ENCODE measurements at places on chromosomes 2 and 18.

DNA sequence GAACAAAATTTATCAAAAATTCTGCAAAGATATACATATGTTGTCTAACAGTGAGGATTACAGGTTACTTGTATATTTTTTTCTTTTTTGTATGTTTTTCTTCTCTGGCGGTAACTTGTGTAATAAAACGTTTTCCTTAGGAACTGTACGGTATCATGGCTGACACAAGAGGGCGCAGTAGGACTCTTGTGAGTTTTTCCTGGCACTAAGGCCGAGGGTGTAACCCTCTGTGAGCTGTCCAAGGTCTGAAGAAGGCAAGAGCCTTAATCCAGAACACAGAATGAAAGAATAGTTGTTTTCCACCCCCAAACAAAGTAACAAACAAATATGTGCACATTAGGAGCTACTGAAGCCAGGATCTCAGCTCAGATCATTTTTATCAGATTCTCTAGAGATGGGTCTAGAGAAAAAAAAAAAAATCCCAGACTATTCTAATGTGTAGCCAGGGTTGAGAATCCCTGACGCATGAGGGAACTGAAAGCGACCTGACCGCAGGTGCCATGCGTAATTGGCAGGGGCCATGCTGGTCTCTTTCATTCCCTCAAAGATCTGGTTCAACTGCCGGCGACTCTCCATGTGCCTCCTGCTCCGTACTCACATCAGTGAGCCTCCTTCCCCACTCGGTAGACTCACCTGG, 27.0 kb downstream of the TMEM200C start:
- peak; percentile 17 for DNase-seq

DNA sequence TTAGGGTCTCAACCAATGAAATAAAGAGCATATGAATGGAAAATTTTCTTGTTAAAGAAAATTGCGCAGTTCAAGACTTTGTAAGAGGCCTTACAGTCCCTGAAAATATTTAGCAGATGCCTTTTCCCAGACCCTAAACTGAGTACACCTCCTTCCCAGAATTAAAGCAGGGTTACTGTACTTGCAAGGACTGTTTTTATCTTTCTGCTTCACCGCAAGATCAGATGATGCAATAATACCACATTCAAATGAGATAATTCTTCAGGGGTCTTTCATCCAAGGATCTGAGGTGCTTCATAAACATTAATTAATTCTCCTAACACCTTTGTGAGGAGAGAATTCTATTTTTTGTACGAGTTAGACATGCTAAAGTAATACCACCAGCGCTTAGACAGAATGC, 1071.8 kb upstream of the PIK3C3 start:
- DNase-seq = no peak

GRCh38 chr2:54411801-54412354, 44.2 kb upstream of the SPTBN1 start:
- DNase-seq = no peak

GRCh38 chr2:135130751-135131150, 78.7 kb downstream of the RAB3GAP1 start:
- no peak for DNase-seq

DNA sequence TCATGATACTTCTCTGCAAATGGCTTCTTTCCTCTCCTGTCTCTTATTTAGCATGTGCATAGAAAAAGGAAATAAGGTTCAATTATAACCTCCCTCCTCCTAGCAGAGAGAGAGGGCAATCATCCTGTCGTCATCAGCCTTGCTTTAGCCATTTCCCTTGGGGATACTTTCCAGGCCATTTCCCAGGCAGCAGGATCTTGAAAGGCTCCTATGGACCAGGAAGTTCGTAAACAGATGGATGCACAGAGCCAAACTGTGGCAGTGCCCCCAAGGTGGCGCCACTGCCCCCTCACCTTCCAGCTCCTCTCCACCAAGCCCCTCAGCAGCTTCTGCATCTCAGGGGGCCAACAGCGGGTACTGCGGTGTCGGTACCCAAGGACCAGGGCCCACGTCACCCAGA, 157.4 kb downstream of the DTNA start:
- peak; percentile 31 for DNase-seq

GRCh38 chr2:100291152-100291970, 30.9 kb downstream of the LONRF2 start:
- DNase-seq = peak; percentile 29

GRCh38 chr18:72762515-72763122, 105.2 kb downstream of the NETO1 start:
- peak; percentile 37 for DNase-seq

DNA sequence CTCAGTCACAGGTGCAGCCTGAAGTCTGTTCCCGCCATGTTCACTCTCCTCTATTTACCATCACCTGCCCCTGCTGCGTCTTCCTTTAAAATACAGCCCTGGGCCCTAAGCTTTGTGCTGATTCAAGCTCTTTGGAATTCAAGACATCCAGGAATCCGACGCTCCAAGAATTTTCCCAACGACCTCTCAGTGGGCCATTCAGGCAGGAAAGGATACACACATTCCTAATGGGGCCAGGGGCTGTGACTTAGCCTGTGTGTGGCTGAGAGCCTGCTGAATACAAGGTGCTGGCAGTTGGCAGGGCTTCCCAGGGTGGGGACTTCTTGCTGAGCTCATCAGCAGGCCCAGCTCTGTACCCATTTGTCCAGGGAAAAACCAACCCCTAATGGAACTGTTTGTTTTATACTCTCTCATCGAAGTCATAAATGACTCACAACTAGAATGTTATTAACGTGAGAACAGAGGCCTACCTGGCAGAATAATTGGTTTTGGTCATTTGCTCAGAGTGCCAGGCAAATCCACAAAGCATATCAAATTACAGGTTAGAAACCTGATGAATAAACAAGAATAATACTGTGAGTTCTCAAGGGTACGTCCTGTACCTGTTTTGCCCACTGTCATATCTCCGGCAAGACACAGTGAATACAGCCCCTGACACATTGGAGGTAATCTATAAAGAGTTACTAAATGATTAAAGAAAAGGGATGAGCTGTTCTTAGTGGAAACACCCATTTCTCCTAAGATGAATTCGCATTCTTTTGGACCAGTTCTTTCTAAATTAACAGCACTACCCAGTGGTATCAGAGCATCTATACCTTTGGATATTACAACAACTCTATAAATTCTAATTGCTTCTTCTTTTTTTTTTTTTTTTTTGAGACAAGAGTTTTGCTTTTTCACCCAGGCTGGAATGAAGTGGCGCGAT, 12.6 kb upstream of the KCMF1 start:
- peak; percentile 77 for DNase-seq

- DNase-seq = no peak
These were observed 11.2 kb upstream of the NAPG start for GRCh38 chr18:10514601-10515000.
